ENCODE measurements at places on chromosomes 1 and 21.

DNA sequence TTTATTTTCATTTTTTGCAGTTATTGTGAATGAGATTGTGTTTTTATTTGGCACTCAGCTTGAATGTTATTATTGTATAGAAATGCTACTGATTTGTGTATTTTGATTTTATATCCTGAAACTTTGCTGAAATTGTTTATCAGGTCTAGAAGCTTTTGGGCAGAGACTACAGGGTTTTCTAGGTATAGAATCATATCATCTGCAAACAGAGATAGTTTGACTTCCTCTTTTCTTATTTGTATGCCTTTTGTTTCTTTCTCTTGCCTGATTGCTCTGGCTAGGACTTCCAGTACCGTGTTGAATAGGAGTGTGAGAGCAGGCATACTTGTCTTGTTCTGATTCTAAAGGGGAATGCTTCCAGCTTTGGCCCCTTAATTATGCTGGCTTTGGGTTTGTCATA is 27.3 kb downstream of the ZNF691 start:
- DNase-seq = no peak

GRCh38 chr1:53116307-53116810 is 26.1 kb downstream of the SLC1A7 start:
- no peak for DNase-seq

- no peak for DNase-seq
These were observed 8.7 kb downstream of the CDCA8 start for GRCh38 chr1:37701051-37701450.

DNA sequence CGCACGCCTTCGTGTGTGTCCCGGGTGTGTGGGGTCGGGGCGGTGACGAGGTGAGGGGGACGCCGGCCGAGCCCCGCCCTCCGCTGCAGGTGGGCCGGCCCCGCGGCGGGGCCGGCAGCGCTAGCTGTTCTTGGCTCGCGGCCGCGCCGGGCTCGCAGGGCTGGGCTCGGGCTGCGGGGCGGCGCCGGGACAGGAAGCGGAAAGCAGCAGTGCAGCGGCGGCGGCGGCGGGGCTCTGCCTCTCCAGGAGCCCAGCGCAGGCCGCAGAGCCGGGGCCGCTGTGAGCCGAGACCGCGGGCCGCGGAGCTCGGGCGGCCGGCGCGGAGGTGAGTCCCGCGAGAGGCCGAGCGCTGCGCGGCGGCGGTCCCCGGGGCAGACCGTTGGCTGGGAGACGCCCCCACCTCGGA is at the start of gene VANGL1:
VANGL1 (plus strand) TSS at position 209 of the 406 bp plus-strand sequence. CDS start 9,444 bp downstream, outside the sequence.
- no peak for DNase-seq

DNA sequence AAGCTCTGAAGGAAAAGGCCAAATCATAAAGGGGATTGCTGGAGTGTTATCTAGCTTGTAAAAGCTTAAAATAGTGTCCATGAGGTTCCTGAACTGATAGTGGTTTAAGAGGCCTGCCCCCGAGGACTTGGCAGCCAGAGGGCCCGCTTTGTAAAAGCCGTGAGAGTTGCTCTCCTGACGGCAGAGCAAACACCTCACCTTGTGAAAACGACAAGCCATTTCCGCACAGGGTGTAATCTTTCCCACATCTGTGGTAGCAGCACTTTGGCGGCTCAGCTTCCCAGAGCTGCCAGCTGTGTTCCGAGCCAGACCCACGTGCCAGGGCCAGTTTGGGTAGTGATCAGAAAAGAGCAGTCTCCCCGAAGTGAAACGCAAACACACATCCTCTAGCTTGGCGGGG is 37.0 kb downstream of the SERBP1 start:
- no peak for DNase-seq

DNA sequence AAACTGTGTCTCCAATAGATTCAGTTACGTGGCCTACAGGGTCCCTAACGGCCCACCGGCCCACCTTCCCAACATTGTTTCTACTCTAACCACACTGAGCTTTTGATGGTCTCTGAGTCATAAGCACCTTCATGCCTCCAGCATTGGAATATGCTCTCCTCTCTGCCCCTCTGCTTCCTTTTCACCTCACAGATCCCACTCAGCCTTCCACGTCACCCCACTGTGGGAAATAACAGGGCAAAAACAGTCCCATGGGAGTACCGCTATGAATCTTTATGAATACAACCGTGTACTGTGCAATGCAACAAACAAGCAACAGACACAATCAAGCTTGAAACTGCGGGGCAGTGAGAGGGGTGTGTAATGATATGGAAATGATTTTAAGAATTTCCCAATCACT is 5.3 kb upstream of the SARS1 start:
- no peak for DNase-seq
